ENCODE measurements at places on chromosomes 2 and 18.

GRCh38 chr18:26863921-26864497 lies 1.5 kb downstream of the AQP4 start:
- peaks cover 15% of the 10 kb centered on the region for H3K27me3 ChIP-seq
- DNase-seq, result no peak
- H3K36me3 ChIP-seq, result no peaks in the 10 kb centered on the region
- H3K4me3 ChIP-seq, result no peak overlapping the region
- H3K27ac ChIP-seq, result no peak overlapping the region

- H3K27ac ChIP-seq, result no peak overlapping the region
- H3K27me3 ChIP-seq, result no peaks in the 10 kb centered on the region
- H3K36me3 ChIP-seq, result no peaks in the 10 kb centered on the region
- peak; percentile 43 for DNase-seq
- H3K4me3 ChIP-seq, result no peak overlapping the region
- H3K4me1 ChIP-seq, result no peaks in the 10 kb centered on the region
Observed at GRCh38 chr2:49770919-49771318, 616.6 kb upstream of the FSHR start.

GRCh38 chr2:56009758-56010458 lies 86.3 kb upstream of the EFEMP1 start:
- H3K36me3 ChIP-seq, result no peaks in the 10 kb centered on the region
- peaks cover 14% of the 10 kb centered on the region for H3K27me3 ChIP-seq
- peaks cover 5% of the 10 kb centered on the region for H3K4me1 ChIP-seq
- no peak overlapping the region for H3K4me3 ChIP-seq
- peak; percentile 51 for DNase-seq
- H3K27ac ChIP-seq, result no peak overlapping the region

DNA sequence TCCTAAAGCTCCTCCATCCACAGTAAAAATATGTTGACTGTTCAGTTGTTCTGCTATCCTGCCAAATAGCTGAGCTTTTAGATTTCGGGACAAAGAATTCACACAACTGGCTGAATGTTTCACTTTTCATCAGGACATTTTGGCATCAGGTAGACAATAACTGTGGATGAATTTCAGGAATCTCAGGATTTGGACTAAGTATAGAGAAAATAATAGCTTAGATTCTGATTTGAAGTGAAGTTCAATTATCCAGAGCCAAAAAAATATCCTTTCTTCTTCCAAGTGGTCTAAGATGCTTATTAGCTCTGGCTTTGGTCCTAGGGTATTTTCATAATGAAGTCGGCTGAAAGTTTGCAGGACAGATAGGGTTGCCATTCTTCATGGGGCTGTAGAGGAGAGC lies 16.1 kb downstream of the KCNE4 start:
- no peak overlapping the region for H3K4me3 ChIP-seq
- H3K4me1 ChIP-seq, result peaks cover 42% of the 10 kb centered on the region
- peaks cover 27% of the 10 kb centered on the region for H3K36me3 ChIP-seq
- DNase-seq, result no peak
- no peak overlapping the region for H3K27ac ChIP-seq

DNA sequence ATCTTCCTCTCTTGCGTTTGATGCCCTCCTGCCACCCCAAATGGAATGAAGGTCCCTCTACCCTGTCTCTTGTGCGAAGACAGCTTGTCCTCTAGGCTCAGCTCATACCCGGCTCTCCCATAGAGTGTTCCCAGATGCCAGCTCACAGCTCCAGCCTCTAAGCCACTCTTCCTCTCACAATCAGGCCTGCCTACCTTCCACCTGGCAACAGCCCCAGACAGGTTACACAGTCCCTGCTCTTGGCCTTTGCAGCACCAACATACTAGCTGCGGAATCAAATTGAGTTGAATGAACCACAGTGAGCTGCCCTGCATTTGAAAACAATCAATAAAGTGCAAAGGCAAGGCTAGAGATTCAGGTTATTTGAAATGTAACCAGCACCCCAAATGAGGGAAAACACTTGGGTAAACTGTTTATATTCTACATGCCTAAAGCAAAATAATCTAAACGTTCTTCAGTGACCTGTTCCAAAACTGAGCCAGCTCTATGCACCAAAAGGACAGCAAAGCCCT lies 105.1 kb downstream of the COL4A4 start:
- no peaks in the 10 kb centered on the region for H3K4me1 ChIP-seq
- no peaks in the 10 kb centered on the region for H3K27me3 ChIP-seq
- no peaks in the 10 kb centered on the region for H3K36me3 ChIP-seq

DNA sequence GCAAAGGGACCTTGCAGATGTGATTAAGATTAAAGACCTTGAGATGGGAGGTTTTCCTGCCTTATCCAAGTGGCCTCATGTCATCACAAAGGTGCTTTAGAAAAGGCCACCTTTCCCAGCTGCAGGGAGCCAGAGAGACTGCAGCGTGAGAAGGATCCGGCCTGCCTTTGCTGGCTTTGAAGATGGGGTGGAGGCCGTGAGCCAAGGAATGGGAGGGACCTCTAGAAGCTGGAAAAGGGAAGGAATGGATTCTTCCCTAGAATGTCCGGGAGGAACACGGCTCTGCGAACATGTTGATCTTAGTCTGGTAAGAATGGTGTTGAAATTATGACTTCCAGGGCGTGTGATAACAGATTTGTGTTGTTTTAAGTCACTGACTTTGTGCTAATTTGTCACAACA lies 39.9 kb upstream of the CREG2 start:
- H3K36me3 ChIP-seq, result no peaks in the 10 kb centered on the region
- no peak overlapping the region for H3K27ac ChIP-seq
- no peak overlapping the region for H3K4me3 ChIP-seq
- DNase-seq, result no peak

GRCh38 chr18:10051877-10052631 lies 138.2 kb downstream of the VAPA start:
- no peak overlapping the region for H3K27ac ChIP-seq
- H3K4me3 ChIP-seq, result no peak overlapping the region
- H3K27me3 ChIP-seq, result no peaks in the 10 kb centered on the region
- H3K4me1 ChIP-seq, result peaks cover 2% of the 10 kb centered on the region
- no peaks in the 10 kb centered on the region for H3K36me3 ChIP-seq

DNA sequence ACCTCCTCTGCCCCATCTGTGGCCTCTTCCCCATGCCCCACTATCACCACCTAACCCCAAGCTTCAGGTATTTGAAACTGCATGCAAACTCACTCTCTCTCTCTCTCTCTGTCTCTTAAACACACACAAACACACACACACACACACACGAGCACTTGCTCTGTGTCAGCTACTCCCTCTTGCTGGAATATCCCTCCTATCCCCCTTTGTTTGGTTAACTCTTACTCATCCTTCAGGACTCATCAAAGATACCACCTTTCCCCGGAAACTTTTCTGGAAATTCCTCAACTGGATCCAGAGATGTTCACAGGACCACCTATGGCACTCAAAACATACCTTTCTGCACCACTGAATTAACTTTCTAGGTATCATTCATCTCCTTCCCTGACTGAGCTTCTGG lies 222.8 kb upstream of the TMEM200C start:
- DNase-seq, result no peak
- H3K4me1 ChIP-seq, result no peaks in the 10 kb centered on the region
- H3K4me3 ChIP-seq, result no peak overlapping the region
- no peaks in the 10 kb centered on the region for H3K36me3 ChIP-seq
- H3K27ac ChIP-seq, result no peak overlapping the region

- peak; percentile 33 for DNase-seq
- no peak overlapping the region for H3K4me3 ChIP-seq
- no peaks in the 10 kb centered on the region for H3K36me3 ChIP-seq
- H3K27me3 ChIP-seq, result peaks cover 8% of the 10 kb centered on the region
Observed at GRCh38 chr2:238945433-238946150, 97.7 kb downstream of the TWIST2 start.

DNA sequence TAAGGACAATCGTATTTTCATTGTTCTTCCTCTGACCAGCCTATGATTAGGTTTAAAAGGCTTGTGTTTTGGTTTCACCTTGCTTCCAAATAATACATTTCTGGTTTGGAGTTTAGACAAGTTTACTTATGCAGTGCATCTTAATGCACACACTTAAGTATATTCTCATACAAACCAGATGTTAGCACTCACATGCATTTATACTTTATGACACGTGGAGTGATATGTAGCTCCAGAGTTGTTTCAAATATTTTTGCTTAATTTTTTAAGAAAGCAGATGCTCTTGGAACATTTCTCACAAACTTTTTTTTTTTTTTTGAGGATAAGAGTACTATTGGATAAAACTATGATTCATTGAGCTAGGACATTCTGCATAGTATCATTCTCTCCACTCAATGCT lies 109.9 kb downstream of the PDE1A start:
- no peak overlapping the region for H3K27ac ChIP-seq
- H3K27me3 ChIP-seq, result no peaks in the 10 kb centered on the region
- no peaks in the 10 kb centered on the region for H3K36me3 ChIP-seq
- no peak for DNase-seq

DNA sequence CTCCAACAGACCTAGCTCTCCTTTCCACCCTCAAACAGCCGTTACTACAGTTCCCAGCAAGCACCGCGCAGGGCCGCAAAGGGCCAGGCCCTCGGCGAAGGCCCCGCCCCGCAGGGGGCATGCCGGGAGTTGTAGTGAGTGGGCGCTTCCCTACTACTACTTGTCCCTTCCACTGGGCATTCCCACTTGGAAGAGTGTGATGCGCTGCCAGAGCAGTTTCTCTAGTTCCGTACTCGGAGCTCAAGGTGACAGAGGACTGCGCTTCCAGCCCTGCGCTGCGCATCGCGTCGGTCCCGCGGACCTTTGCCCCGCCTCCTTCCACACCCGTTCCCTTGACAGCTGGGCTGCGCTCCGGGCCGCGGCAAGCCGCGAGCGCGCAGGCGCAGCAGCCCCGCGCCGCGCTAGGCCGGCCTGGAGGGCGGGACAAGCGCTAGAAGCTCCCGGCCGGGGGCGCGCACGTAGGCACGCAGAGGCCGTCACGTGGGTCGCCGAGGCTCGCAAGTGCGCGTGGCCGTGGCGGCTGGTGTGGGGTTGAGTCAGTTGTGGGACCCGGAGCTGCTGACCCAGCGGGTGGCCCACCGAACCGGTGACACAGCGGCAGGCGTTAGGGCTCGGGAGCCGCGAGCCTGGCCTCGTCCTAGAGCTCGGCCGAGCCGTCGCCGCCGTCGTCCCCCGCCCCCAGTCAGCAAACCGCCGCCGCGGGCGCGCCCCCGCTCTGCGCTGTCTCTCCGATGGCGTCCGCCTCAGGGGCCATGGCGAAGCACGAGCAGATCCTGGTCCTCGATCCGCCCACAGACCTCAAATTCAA lies at the start of gene VAPA:
TSS of gene VAPA (plus strand) at position 491 of the 808 bp plus-strand sequence. CDS start at position 732, 241 bp downstream.
- H3K36me3 ChIP-seq, result no peaks in the 10 kb centered on the region
- peak; percentile 98 for DNase-seq
- H3K27ac ChIP-seq, result peak within 1 kb of the TSS; percentile 96
- peak within 1 kb of the TSS; percentile 93 for H3K4me3 ChIP-seq
- H3K4me1 ChIP-seq, result peaks cover 31% of the 10 kb centered on the region

DNA sequence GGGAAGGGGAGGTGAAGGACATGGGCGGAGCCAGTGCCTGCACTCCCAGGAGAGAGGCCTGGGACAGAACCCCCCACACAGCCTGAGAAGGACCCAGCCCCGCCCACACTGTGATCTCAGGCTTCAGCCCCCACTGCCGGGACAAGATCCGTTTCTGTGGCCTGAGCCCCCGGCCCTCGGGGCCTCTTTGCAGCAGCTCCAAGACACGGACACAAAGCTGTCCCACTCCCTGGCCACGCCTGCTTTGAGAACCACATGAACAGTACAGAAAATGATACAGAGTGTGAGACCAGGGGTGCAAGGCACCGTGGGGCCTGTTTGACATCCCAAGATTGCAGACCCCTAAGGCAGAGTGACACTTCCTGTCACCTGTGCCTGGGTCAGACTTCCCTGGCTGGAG lies 74.5 kb downstream of the TWIST2 start:
- no peak overlapping the region for H3K4me3 ChIP-seq
- no peaks in the 10 kb centered on the region for H3K4me1 ChIP-seq
- peaks cover 17% of the 10 kb centered on the region for H3K27me3 ChIP-seq

- H3K27ac ChIP-seq, result no peak overlapping the region
- peaks cover 20% of the 10 kb centered on the region for H3K4me1 ChIP-seq
- no peak overlapping the region for H3K4me3 ChIP-seq
- no peaks in the 10 kb centered on the region for H3K36me3 ChIP-seq
Observed at GRCh38 chr2:105802587-105802986, 57.9 kb downstream of the NCK2 start.

GRCh38 chr2:181846399-181847197 lies 44.9 kb upstream of the ITPRID2 start:
- no peak overlapping the region for H3K4me3 ChIP-seq
- no peak for DNase-seq
- no peaks in the 10 kb centered on the region for H3K27me3 ChIP-seq
- peaks cover 32% of the 10 kb centered on the region for H3K4me1 ChIP-seq
- H3K36me3 ChIP-seq, result no peaks in the 10 kb centered on the region
- no peak overlapping the region for H3K27ac ChIP-seq

DNA sequence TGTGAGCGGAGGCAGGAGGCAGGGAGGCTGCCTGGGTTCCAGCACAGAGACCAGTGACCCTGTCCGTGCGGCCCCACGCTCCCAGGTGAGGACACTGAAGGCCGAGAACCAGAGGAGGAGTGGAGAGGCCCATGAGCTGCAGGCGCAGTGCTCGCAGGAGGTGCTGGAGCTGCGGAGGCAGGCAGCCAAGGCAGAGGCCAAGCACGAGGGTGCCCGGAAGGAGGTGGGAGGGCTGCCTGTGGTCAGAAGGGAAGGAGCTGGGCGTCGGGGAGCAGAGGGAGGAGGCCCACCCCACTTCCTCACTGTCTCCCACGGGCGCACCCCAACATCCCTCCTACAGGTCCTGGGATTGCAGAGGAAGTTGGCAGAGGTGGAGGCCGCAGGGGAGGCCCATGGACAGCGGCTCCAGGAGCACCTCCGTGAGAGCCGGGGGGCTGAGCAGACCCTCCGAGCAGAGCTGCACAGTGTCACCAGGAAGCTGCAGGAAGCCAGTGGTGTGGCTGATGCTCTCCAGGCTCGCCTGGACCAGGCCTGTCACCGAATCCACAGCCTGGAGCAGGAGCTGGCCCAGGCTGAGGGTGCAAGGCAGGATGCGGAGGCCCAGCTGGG lies 33.0 kb upstream of the SNED1 start:
- H3K27ac ChIP-seq, result no peak overlapping the region
- H3K4me3 ChIP-seq, result no peak overlapping the region
- no peaks in the 10 kb centered on the region for H3K27me3 ChIP-seq
- peaks cover 23% of the 10 kb centered on the region for H3K4me1 ChIP-seq
- H3K36me3 ChIP-seq, result no peaks in the 10 kb centered on the region

Data from A673 (cell line).